ENCODE measurements at places on chromosomes 11 and 22.
A peak's percentile ranks its signal among the peaks of the same experiment; 100 is the strongest.

DNA sequence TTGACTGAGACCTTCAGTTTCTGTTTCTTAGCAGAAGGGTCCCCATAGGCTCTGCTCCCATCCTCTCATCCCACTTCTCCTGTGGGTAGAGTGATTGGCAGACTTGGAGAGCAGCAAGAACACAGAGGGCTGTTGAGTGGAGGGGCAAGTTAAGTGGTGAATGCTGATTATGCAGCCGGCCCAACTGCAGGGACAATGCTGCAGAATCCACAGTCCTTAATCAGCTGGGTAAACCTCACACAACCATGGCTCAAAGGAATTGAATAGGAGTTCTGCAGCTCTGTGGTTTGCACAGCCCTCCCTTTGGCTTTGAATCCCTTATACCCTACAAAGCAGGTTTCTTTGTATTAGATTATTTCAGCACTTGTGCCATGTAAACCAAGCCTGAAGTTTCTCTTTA, 161.1 kb downstream of the NAV2 start:
- DNase-seq, result no peak

DNA sequence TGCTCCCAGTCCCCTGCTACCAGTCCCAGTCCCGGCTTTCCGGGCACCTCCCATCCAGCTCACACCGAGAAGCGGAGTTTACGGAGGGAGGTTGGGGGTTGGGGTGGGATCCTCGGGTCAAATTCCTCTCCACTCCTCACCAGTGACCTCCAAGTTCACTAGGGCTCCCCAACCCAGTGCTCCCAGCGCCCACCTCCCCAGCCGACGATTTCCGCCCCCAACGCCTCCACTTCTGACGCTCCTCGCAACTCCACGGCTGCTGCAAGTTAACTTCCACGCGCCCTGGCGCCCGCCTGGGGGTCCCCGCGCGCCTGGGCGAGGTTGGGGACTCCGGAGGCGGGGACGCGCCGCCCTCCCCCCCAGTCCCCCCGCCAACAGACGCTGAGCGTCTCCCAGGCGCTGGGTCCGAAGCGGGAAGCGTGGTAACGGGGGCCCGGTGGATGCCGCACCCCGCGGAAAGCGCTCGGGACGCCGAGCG, 526 bp downstream of the TPST2 start:
- DNase-seq, result peak; percentile 55

- no peak for DNase-seq
Measured at GRCh38 chr11:107337917-107338316, 119.7 kb downstream of the CWF19L2 start.

GRCh38 chr22:40560551-40560950, 76.0 kb downstream of the MRTFA start:
- no peak for DNase-seq

DNA sequence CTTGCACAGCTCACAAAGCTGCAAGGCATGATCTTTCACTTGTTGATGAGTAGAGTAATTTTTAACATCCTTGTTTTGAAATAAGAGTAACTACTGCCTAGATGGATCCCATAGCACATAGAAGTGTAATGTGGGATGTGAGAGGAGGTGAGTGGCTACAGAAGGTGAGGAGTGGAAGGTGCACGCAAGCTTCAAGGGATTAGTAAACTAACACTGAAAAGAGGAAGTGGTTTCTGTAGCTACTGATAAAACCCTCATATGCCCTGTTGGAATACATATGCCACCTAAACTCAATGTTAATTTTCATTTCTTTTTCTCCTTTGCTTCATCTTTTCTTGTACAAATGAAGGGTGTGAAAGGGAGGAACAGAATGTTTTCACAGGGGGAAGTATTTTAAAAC, 22.0 kb upstream of the CTSC start:
- DNase-seq, result no peak

- DNase-seq, result no peak
Measured at GRCh38 chr11:1107316-1108245, 32.9 kb downstream of the MUC2 start.

DNA sequence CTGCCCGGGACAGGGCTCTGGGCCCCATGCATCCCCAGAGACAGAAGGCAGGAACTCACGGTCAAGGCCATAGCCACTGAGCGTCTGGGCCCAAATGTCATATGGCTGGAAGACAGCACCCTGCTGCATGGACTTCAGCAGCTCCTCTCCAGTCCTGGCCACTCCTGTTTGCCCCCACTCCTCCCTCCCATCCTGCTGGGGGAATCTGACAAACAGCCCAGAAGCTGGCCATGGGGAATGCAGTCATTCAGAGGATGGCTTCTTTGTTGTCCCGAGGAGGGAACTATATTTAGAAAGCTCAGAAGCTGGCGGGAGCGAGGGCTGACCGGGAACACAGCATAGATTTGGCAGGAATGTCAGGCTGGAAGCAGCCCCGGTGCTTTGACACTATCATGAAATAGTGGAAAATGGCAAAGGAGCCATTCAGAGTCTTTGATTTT, 35.0 kb downstream of the DKK3 start:
- no peak for DNase-seq

- DNase-seq, result no peak
Measured at GRCh38 chr22:31449506-31449905, 40.1 kb downstream of the EIF4ENIF1 start.

- peak; percentile 57 for DNase-seq
Measured at GRCh38 chr11:47991266-47991830, 11.0 kb downstream of the PTPRJ start.

DNA sequence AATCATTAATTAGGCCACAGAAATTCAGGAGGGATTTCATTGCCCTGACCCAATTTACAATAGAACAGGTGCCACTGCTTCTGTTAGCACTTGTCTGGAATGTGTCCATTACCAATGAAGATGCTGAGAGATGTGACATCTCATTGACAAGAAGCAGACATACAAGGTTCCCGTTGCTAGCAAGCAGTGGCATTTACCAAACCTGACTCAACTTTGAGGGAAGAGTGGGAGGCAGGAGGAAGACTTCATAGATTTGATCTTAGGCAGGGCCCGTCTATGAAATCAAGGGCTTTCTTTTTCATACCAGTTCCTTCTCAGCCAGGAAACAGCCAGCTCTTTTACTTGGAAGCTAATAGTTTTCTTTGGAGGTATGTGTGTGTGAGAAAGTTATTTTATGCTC, 280.2 kb downstream of the NELL1 start:
- no peak for DNase-seq

DNA sequence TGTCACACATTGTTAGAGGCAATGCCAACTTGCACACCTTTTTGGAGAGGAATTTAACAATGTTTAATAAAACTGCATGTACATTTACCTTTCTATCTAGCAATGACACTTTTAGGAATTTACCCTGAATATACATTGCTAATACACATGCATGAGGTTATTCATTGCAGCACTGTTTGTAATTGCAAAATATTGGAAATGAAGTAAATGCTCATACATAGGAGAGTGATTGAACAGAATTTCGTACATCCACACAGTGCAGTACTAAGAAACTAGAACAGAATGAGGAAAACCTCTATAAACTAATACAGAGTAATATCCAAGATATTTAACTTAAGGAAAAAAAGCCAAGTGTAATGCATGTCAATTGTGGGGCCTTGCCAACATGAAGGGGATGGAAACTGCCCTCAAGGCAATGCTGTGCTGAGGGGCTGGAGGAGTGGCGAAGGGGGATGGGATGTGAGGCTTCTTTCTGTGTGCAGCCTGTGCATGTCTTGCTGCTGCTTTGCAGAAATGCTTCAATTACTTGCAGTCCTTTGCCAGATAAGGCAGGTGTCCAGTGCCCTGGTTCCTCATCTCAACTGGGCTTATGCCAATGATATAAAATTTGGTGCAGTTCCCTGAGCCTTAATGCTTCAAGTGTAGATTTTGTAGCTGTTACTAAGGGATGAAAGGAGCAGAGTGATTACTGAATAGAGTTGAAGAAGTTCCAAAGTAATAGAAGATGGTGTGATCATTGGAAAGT, 96.1 kb downstream of the GRIA4 start:
- no peak for DNase-seq

DNA sequence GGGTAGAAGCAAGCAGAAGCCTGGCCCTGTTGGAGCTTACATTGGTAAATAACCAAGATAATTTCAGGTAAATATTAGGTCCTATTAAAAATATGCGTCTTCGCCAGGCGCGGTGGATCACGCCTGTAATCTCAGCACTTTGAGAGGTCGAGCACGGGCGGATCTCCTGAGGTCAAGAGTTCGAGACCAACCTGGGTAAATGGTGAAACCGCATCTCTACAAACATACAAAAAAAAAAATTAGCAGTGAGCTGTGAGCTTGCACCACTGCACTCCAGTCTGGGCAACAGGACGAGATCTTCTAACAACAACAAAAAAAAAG, 529 bp upstream of the SULT4A1 start:
- no peak for DNase-seq

- no peak for DNase-seq
Measured at GRCh38 chr11:17244046-17244445, 32.5 kb upstream of the NUCB2 start.

DNA sequence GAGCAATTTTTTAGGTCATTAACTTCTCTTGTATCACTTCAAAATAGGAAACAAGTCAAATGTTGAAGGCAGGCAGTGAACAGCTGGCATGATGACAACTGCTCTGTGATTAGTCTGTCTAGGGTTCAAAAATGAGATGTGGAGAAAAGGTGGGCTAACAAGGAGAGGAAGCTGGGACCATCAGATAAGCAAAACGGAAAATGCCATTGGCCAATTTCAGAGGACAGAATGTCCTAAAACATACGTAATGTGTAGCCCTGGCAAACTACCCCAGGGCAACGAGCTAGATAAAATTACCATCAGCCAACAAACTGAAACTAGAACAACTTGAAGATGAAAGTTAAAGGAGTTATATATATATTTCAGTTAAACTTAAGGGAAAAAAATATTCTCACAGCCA, 93.2 kb downstream of the RELT start:
- DNase-seq, result no peak

GRCh38 chr11:118295199-118295598, 9.3 kb upstream of the CD3E start:
- DNase-seq, result no peak

DNA sequence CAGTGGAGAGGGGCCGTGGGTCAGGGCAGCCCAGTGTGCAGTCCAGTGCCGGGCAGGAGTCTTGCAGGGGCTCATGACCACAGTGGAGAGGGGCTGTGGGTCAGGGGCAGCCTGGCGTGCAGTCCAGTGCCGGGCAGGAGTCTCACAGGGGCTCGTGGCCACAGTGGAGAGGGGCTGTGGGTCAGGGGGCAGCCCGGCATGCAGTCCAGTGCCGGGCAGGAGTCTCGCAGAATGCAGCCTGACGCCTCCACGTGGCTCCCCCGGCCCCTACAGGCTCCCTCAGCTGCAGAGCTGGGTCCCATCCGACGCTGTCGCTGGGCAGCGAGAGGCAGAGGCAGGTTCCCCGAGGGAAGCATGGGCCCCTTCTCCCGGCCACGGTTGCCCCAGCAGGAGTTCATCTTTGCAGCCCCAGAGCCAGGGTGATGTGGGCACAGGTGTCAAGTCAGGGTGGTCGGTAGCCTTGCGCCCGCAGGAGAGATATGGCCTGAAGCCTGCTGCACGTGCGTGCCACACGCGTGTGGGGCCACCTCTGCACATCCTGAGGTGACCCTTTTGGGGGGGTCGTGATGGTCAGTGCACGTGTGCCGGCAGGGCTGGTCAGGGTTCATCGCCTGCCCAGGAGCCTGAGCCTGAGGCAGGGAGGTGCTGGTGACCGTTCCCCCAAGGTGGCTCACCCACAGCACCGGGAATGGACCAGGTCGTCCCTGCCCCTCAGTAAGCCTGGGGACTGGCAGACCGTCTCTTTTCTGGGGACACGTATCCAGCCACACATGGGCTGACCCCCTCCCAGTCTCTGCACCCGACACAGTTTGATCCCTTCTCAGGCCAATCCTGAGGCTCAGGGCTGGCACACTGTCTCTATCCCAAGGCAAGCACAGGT, 2.9 kb downstream of the IFITM5 start:
- DNase-seq, result peak; percentile 10

GRCh38 chr22:44364751-44365130, 52.0 kb upstream of the SHISAL1 start:
- no peak for DNase-seq

GRCh38 chr11:111569476-111569875, 29.0 kb downstream of the LAYN start:
- DNase-seq, result no peak

- DNase-seq, result no peak
Measured at GRCh38 chr11:116773203-116774097, 663 bp upstream of the BUD13 start.

GRCh38 chr11:2525166-2525861, 80.5 kb downstream of the KCNQ1 start:
- DNase-seq, result no peak

DNA sequence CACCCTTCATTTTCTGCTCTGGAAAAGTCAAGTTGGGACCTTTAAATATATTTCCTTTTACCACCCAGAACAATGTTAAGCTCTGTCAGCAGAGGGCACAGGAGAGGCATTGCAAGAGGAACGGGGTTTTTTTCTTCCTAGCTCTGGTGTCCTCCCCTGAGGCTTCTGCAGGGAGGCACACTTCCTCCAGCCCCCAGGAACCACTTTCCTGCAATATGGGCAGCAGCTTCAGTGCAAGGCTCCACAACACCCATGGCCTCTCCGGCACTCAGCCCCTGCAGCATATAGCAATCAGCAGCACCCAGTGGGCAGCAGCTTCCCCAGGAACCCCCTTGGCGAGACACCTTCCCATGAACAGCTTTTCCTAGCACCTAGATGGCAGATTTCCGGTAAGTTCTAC, 101.4 kb downstream of the SYT9 start:
- peak; percentile 9 for DNase-seq

- peak; percentile 82 for DNase-seq
Measured at GRCh38 chr22:20606041-20606783, 98.8 kb downstream of the MED15 start.

DNA sequence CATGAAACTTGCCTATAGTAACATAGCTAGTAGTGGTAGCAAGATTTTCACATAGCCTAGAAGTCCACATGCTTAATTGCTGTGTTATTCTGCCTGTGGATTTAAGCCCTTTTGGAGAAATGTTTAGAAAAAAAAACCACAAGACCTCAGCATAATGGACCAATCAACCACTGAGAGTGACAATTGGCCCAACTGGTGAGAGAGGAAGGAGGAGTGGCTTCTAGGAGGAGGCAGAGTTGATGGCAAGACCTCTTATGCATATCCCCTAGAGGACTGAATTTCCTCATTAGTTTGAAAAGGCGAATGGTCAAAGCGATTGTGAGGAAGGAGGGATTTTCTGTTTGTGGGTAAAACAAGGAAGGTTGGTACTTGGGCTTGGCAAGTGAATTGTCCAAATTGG, 30.6 kb downstream of the NNMT start:
- DNase-seq, result no peak

GRCh38 chr11:113666584-113666983, 39.5 kb downstream of the TMPRSS5 start:
- no peak for DNase-seq

Measured in CD4-positive, alpha-beta T cell treated with Interleukin-17A for 4 hours (primary cell).